ENCODE measurements at places on chromosomes 4 and X.

DNA sequence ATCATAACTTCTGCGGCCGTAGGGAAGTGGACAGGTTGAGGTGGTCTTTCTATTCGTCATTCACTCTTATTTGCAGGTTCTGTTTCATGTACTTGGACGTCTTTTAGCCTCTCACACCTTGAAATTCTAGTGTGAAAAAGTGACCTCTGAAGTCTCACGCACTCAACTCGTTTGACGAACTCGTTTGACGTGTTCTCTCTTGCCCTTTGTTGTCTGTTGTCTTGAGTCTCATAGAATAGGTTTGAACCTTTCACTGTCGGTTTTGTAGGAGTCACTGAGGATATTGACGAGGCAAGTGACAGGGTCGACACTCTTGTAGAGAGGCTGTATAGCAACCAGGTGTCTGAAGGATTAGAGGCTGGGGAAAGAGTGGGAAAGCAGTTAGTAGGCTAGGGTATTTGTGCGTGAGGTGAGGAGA is 1.1 kb upstream of the PGRMC2 start:
- peak; percentile 55 for DNase-seq

DNA sequence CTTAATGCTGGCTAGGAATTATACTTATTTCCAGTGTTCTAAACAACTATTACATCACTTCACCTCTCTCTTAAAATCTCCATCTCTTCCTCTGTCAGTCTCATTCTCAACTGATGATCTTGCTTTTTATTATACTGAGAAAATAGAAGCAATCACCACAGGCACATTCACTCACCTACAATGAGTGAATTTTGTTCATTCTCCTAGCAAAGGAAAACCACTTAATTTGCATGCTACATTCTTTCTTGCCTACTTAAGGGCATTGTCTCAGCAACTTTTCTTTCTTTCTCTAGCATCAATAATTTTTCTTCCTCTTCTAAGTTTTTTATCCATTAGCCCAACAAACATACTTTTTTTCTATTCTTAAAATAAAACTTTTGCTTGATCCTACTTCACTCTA is 21.1 kb upstream of the USP38 start:
- no peak for DNase-seq

GRCh38 chr4:182289809-182290208 is 46.6 kb downstream of the TENM3 start:
- no peak for DNase-seq

GRCh38 chrX:137031039-137031438 is 2.8 kb downstream of the GPR101 start:
- no peak for DNase-seq

DNA sequence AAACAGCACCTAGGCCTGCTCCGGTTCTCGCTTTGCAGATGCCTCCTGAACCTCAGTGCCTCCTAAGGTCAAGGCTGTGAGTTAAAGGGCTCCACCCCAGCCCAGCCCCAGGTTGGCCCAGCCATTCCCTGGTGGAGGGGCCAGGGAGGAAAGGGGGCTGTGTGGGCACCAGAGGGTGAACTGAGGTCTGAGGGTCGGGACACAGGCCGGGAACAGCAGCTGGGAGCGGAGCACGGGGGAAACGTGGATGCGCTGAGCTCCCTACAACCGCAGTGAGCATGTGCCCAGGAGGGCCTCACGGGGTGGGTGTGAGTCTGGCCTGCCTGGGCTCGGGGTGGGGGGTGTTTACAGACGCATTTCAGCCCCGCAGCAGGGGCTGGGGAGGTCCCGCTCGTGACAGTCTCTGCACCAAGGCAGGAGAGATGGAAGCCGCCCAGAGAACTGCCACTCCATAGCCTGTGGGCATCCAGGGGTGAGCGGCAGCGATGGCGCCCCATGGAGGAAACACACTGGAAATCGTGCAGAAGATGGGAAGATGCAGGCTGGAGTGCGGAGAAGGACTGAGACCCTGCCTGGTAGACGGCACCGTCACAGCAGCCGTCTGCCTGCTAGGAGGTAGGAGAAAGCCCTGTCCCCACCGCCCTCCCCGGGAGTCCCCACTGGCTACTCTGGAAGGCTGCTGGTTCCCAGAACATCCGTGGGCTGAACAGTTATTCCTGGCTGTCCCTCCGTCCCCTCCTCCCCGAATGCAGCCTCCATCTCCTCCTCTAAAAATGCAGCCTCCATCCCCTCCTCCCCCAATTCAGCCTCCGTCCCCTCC is 9.9 kb upstream of the SLC25A6 start:
- DNase-seq, result no peak

GRCh38 chrX:46873746-46874145 is 36.9 kb downstream of the RP2 start:
- no peak for DNase-seq

Measured in NCI-H1092 treated with DMSO at 0.1 percent for 48 hours (cell line).